ENCODE measurements at places on chromosomes 5 and 9.

DNA sequence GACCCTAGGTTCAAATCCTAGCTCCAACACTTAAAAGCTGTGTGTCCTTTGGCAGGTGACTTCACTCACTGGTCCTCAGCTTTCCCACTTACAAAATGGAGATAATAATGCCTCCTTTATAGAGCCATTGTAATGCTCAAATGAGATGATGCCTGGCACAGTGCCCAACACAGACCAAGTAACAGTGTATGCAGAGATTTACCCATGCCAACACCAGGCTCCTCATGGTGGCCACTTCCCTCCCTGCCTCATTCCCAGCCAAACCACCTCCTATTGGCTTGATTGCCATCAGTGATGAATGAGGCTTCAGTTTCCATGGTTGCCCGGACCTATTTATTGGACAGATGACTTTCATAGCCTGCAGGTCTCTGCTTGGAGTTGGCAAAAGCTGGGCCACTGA lies 469.4 kb downstream of the CDK5RAP2 start:
- DNase-seq = no peak

DNA sequence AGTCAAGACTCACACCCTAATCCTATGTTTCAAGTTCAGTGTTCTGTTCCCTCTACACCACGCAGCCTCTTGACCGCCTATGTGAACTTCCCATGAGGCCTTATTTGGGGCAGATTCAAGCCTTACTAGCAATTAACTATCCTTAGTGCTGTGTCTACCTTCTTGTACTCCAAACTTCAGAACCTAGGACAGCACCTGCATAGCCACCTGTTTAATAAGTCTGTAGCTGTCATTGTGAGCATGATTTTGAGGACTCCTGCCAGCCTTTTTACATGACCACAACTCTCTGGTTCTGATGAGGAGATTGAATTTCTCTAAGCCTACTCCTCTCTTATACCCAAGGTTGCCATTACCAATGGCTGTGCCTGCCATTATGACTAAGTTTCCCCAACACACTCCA lies 50.8 kb upstream of the PCSK1 start:
- no peak for DNase-seq

GRCh38 chr9:121939643-121940042 lies 153.5 kb downstream of the TTLL11 start:
- DNase-seq = no peak

- DNase-seq = no peak
These were observed 75.5 kb downstream of the SEMA4D start for GRCh38 chr9:89422151-89422975.

- DNase-seq = no peak
These were observed 40.7 kb downstream of the TIMD4 start for GRCh38 chr5:156922207-156922792.

DNA sequence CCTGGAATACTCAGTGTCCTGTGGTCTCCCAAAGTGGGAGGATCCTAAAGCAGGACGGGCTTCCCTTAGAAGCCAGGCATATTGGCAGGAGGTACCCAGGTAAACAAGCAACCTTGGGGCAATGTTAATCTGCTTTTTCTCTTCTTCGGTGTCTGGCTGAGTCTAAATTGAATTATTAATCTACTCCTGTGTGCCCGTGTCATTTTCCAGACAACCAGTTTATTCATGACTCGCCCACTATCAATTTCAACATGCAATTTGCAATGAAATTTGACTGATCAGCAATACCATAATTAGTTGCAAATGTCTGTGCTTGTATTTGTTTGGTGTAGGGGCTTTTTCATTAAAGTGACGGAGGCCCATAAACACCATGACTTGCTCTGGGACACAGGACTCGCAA lies 32.9 kb upstream of the JADE2 start:
- DNase-seq = no peak

Measured in D341Med (cell line).